ENCODE measurements at places on chromosomes 11 and 22.
A peak's percentile ranks its signal among the peaks of the same experiment; 100 is the strongest.

DNA sequence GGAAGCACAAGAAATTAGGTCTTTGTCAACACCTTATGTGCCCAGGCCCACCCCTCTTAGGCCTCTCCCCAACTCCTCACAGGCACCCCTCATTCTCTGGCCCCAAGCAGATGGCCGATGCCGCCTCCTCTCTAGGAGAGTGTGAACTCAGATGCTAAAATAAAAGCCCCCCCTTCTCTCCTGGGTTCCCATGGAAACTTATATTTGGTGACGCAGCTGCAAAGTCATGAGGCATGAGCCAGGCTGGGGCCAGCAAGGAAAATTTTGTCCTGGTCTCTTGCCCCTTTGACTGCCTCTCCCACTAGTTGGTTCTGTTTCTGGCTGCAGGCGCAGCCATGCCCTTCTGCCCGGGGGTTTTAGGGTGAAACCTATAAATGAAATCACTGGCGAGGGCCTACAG, 11.8 kb downstream of the RCOR2 start:
- DNase-seq: no peak

GRCh38 chr11:65488273-65489034, 10.4 kb upstream of the MALAT1 start:
- DNase-seq: peak; percentile 66

DNA sequence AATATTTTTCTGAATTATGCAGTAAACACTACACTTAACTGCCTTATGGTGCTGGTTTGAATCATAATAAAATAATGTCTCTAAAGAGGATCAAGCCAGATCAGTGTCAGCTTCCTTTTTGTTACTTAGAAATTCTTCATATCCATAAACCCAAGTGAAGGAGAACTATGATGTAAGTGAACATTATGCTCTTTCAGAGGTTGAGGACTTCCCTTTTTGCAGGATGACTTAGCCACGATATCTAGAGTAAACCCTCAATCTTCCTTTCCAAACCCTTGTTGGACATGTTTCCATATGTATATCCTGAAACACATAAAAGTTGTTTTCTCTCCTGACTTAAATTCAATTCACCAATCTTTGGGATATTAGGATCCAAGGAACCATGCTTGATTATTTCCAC, 19.1 kb downstream of the OR8D1 start:
- no peak for DNase-seq

- DNase-seq: no peak
Measured at GRCh38 chr11:116646191-116646590, 126.6 kb downstream of the BUD13 start.

DNA sequence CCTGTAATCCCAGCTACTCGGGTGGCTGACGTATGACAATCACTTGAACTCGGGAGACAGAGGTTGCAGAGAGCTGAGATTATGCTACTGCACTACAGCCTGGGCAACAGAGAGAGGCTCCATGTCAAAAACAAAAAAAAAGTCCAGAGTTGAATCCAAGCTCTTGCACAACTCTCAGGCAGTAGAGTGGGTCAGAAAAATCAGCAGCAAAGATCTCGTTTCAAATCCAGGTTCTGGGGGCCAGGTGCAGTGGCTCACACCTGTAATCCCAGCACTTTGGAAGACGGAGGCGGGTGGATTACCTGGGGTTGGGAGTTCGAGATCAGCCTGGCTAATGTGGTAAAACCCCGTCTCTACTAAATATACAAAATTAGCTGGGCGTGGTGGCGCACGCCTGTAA, 24.9 kb downstream of the CLPB start:
- no peak for DNase-seq

DNA sequence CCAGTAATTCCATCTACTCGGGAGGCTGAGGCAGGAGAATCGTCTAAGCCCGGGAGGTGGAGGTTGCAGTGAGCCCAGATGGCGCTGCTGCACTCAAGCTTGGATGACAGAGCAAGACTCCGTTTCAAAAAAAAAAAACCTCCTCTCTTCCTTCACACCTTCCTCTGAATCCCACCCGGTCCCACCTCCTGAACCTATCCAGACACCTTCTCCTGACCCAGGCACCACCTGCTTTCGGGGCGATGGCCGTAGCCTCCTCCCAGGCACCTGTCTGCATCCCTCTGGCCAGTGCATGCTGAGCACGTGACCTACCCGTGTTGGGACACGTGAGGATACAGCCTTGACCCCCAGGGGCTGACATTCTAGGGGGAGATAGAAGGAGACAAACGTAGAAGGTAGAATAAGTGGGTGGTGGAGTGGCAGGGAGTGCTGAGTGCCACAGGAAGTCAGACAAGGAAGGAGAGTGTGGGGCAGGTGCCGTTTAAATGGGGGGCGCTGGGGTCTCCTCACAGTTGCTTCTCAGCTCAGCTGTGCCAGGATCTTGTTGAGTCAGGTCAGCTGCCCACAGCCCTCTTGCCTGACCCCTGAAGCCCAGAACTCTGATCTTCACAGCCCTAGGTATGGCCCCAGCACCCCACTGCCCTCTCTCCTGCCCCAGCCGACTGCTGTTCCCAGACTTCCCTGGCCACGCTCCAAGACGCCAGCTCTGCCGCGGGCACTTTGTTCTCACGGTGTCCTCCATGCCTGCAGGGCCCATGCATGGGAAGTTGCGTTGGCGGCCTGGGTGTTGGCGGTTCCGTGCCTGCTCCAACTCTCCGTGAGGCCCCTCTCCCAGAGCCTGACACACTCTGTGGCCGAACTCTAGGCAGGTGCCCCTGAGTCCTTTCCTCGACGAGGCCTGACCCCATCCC, 1.2 kb upstream of the MIOX start:
- no peak for DNase-seq

DNA sequence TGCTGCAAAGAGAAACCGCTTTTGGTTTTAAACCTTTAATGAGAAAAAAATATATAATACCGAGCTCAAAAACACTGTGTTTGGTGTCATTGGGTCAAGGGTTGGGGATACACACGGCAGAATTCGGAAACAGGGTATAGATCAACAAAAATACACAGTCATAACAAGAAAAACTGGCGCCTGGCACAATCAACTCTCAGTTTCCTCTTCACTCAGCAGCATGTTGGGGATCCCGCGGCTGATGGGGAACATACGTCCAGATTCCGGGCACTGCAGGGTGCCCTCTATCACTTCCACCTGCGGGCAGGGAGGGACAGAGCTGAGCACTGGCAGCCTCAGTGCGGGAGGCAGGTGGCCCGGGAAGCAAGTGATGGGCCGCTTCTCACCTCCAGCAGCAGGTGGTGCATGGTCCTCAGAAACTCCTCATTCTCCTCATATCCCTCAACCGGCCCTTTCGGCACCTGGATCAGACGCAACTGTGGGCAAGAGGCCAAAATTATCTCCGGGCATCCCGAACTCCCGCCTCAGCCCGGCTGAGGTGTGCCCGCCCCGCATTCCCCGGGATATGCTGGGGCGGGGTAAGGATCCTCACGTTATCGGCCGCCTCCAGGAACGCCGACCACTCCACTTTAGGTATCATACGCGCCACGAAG, 561 bp downstream of the TRMT112 start:
- peak; percentile 45 for DNase-seq

- no peak for DNase-seq
Measured at GRCh38 chr11:119472856-119473222, 49.9 kb upstream of the THY1 start.

DNA sequence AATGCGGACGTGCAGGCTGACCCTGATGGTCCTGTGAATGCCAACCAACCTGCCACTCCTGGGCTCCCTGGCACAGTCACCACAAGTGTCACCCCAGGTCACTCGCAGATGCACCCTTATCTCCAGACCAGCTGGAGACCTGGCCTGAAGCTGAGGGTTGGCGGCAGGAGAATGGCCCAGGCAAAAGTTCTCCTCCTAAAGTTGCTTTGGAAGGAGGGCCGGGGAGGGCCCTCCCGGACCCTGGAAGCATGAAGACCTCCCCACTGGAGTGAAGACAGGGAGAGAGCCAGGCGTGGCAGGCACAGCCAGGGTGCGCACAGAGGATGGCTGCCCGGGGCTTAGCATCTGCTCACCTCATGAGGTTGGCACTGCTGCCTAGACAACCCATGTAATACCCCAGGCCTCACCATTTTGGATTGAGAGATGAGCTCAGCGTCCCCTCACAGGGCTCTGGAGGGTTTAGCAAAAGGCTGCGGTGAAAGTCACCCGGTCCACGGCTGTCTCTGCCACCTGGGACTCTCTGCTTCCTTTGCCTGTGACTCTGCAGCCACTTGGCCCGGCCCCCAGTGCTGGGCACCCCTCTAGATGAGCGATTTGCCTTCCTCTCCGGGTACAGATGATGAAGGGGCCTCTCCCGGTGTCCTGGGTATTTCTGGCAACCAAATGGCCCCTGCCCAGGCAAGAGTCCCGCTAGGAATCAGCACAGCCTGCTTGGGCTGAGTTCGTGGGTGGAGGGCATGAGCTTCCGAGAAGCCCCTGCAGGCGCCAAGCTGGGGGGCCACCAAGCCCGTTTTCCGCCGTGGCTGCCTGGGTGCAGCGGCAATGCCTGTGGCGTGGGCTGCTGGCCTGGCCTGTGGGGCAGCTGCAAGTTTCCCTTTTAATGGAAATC, 48.3 kb upstream of the SEPTIN5 start:
- no peak for DNase-seq

DNA sequence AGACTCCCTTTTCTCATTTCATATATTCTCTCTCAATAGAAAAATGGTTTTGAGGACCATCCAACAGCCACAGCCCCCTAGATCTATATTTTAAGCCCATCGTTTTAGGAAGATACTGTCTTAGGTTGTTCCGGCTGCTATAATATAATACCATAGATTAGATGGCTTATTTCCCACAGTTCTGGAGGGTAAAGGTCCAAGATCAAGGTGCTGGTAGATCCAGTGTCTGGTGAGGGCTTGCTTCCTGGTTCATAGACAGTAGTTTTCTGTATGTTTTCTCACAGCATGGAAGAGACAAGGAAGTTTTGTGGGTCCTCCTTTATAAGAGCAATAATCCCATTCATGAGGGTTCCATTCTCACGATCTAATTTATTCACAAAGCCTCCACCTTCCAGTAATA, 215.1 kb downstream of the AASDHPPT start:
- DNase-seq: no peak

- DNase-seq: peak; percentile 43
Measured at GRCh38 chr11:68841718-68842426, at the start of gene CPT1A. Gene CPT1A, minus strand, starts transcription at chr11:68841916. Its CDS starts 26,442 bp downstream, at chr11:68815474.

- no peak for DNase-seq
Measured at GRCh38 chr11:6828103-6828502, 17.4 kb upstream of the OR10A5 start.

DNA sequence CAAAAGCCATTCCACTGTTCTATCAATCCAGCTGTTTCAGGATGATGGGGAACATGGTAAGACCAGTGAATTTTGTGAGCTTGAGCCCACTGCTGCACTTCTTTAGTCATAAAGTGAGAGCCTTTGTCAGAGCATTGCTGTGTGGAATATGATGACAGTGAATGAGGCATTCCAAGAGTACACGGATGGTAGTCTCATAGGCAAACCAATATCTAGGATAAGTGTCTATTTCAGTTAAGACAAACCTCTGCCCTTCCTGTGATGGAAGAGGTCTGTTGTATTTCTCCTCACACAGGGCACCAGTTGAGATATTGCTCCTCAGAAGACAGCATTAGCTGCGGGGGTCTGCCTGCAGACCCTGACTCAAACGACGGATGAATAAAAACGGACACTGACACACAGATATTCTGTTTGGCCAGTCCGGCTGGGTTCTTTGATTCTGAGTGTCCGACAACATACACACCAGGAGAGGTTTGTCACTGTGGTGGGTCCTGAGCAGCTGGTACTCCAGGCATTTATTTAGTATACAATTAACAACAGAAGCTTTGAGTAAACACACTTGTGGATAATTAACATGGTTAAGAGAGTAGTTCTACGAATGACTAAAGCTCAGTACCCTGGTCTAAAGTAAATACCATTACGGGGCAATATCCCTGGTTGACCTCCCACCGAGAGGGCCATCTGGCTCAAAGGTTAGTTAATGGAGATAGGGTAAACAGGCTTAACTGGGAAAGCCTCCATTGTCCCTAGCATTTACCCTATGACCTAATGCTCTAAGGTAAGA, 121.7 kb downstream of the ZNF280B start:
- peak; percentile 77 for DNase-seq

- peak; percentile 35 for DNase-seq
Measured at GRCh38 chr11:10637731-10638151, 55.8 kb downstream of the IRAG1 start.

- no peak for DNase-seq
Measured at GRCh38 chr11:113603277-113604059, 102.6 kb downstream of the TMPRSS5 start.

GRCh38 chr22:24191381-24191841, 10.1 kb downstream of the SUSD2 start:
- no peak for DNase-seq

GRCh38 chr11:45843158-45843924, 3.9 kb upstream of the CRY2 start:
- peak; percentile 88 for DNase-seq

- DNase-seq: peak; percentile 40
Measured at GRCh38 chr11:57482782-57483561, 22.6 kb downstream of the RTN4RL2 start.

GRCh38 chr11:125281831-125282595, 117.5 kb downstream of the PKNOX2 start:
- no peak for DNase-seq

- no peak for DNase-seq
Measured at GRCh38 chr11:46981436-46981835, 44.9 kb downstream of the CSTPP1 start.

DNA sequence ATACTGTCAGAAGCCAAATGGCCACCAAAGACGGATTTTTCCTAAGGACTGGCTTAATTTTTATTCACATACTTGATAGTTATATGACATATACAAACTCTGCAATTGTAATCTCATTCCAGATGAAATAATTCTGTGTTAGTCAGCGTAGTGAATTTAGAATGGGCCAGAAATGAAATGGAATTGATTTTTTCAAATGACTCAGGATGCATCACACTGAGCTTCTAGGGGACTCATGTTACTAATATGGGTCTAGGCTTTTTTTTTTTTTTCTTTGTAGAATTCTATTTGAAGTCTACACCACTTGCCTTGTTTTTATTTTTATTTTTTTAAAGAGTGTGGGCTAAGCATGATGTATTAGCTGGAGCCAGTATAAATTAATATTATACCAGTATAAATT, 62.7 kb downstream of the SPECC1L start:
- DNase-seq: no peak

DNA sequence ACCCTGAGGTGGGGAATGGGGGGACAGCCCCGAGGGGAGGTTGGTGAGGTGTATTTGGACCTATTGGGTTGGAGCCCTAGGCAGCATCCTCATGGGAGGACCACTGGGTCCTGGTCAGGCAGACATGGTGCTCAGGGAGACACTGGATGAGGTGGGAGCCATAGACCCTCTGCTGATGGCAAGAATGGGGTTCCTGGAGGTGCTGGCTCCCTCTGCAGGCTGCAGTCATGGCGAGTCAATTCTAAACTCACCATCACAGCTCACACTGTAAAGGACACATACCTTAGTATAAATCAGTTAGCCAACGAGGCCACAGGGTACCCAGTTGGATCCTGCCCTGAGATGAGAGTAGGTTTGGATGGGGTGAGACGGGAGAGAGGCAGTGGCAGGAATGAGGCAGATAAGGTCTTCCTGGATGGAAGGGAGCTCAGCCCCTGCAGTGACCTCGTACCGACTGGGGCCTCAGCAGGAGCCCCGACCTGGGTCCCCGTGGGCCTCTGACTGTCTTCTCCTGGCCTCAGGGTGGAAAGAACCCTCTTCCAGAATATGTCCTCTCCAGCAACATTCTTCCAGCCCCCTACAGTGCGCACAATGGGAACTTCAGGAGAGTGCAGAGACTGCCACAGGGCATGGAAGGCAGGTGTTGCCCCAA, 1.7 kb upstream of the GAB4 start:
- DNase-seq: no peak
